Uterus (tissue), 4 donors: ENCODE measurements at places on chromosomes 3 and 15. TPM values are rescaled to one million over a fixed set of nuclear protein-coding genes. Genes with fewer than 3 reads are reported as not detected.

GRCh38 chr3:156448300-156448699 lies 106.6 kb downstream of the SSR3 start:
- no peak for DNase-seq
- H3K4me3 ChIP-seq: no peak overlapping the region
- H3K36me3 ChIP-seq: no peaks in the 10 kb centered on the region
- no peaks in the 10 kb centered on the region for H3K27me3 ChIP-seq

GRCh38 chr3:40054568-40055222 lies 245.3 kb downstream of the MYRIP start:
- H3K27ac ChIP-seq: no peak overlapping the region
- H3K4me1 ChIP-seq: no peaks in the 10 kb centered on the region
- H3K4me3 ChIP-seq: no peak overlapping the region

DNA sequence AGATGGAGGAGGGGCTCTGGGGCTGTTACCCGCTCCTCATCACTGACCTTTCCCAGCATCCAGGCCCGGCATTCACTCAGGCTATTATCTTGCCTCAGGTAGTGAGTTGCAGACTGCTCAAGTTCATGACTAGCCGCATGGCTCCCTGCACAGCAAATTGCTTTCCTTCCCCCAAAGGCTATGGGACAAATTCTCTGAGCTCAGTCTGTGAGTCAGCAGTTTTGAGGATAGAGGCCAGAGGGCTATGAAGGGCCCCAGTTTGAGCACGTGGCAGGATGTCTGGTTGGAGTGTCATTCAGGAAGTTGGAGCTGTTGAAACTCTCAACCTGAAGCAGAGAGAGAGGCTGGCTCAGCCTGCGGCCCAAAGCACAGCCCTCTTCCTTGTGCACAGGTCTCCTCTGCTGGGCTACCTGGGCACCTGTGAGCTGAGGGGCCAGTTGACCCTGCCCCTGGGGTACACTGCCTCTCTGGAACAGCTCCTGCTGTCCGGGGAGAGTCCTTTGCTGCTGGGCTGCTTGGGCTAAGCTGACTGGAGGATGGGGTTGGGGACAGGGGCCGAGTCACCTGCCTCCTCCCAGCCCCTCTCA lies 7.9 kb downstream of the FAH start:
- H3K27ac ChIP-seq: no peak overlapping the region
- no peaks in the 10 kb centered on the region for H3K4me1 ChIP-seq
- H3K4me3 ChIP-seq: no peak overlapping the region

The PRR20G gene
- total RNA-seq: not detected

GRCh38 chr15:99719096-99719541 lies 14.1 kb downstream of the LYSMD4 start:
- H3K4me3 ChIP-seq: no peak overlapping the region
- H3K27ac ChIP-seq: no peak overlapping the region
- DNase-seq: no peak
- H3K4me1 ChIP-seq: peaks cover 6% of the 10 kb centered on the region
- no peaks in the 10 kb centered on the region for H3K36me3 ChIP-seq

- no peaks in the 10 kb centered on the region for H3K27me3 ChIP-seq
- no peaks in the 10 kb centered on the region for H3K4me1 ChIP-seq
- H3K4me3 ChIP-seq: no peak overlapping the region
- no peak for DNase-seq
- no peak overlapping the region for H3K27ac ChIP-seq
These were observed 1.6 kb downstream of the FAM174B start for GRCh38 chr15:92653836-92654539.

DNA sequence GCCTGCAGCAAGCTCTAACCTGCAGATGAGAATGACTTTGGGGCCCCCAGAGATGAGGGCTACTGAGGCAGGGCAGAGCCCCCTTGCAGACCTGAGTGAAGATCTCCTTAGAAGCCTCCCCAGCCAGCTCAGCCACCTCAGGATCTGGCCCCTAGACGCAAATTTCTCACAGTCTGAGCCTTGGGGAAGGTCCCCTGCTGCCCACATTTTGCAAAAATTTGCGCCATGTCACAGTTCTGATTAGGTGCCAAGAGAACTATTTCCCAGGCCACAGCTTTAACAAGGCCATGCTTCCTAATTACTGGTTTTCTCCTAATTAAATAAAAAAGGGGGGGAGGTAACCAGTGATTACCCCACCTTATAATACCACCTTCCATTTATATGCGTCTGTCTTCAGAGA lies 81.0 kb upstream of the HES1 start:
- no peaks in the 10 kb centered on the region for H3K27me3 ChIP-seq
- no peaks in the 10 kb centered on the region for H3K4me1 ChIP-seq
- H3K27ac ChIP-seq: no peak overlapping the region
- H3K4me3 ChIP-seq: no peak overlapping the region

The HIGD2B gene
- total RNA-seq: not detected

DNA sequence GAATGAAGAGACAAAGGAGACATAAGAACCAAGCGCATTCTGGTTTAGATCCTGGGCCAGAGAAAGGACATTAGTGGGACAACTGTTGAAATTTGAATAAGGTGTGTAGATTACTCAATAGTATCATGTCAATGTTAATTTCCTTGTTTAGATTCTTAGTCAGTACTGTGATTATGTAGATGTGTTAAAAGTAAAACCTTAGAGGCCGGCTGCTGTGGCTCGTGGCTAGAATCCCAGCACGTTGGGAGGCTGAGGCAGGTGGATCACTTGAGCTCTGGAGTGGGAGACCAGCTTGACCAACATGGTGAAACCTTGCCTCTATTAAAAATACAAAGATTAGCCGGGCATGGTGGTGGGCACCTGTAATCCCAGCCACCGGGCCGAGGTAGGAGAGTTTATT lies 26.7 kb downstream of the CYP8B1 start:
- H3K27ac ChIP-seq: no peak overlapping the region
- no peaks in the 10 kb centered on the region for H3K27me3 ChIP-seq
- no peak overlapping the region for H3K4me3 ChIP-seq
- H3K36me3 ChIP-seq: no peaks in the 10 kb centered on the region
- peaks cover 5% of the 10 kb centered on the region for H3K4me1 ChIP-seq

The FETUB gene
- not detected for total RNA-seq

- no peak overlapping the region for H3K27ac ChIP-seq
- no peak for DNase-seq
- H3K27me3 ChIP-seq: no peaks in the 10 kb centered on the region
- no peaks in the 10 kb centered on the region for H3K36me3 ChIP-seq
These were observed 1.7 kb upstream of the PIAS1 start for GRCh38 chr15:68052431-68052830.

GRCh38 chr15:40995656-40996055 lies 42.4 kb downstream of the CHAC1 start:
- DNase-seq: no peak
- H3K27me3 ChIP-seq: no peaks in the 10 kb centered on the region
- H3K27ac ChIP-seq: no peak overlapping the region
- no peaks in the 10 kb centered on the region for H3K4me1 ChIP-seq
- no peak overlapping the region for H3K4me3 ChIP-seq

The ZMYND10 gene
- total RNA-seq: 1.8 TPM

DNA sequence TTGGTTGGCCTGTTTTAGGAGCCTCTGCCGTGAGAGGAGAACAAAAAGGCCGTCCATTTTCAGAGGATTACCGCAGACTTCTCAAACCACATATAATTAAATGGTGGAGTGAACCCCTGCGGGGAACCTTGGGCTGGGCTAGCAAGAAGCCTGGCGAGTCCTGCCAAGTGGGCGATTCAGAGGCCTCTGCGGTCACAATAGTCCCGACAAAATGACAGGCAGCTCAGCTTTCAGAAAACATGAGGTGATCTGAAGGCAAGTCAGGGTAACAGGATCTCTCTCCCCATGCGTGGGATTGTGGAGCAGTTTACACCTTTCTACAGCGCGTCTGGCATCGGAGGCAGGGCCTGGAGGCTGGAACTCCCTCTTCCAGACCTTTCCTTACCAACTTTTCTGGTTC lies 134.8 kb downstream of the ASB7 start:
- H3K27ac ChIP-seq: no peak overlapping the region
- no peak for DNase-seq
- H3K4me1 ChIP-seq: peaks cover 8% of the 10 kb centered on the region
- no peak overlapping the region for H3K4me3 ChIP-seq
- H3K36me3 ChIP-seq: no peaks in the 10 kb centered on the region

GRCh38 chr15:51132384-51133139 lies 37.9 kb upstream of the TNFAIP8L3 start:
- no peaks in the 10 kb centered on the region for H3K27me3 ChIP-seq
- H3K36me3 ChIP-seq: no peaks in the 10 kb centered on the region
- no peaks in the 10 kb centered on the region for H3K4me1 ChIP-seq
- no peak overlapping the region for H3K4me3 ChIP-seq

DNA sequence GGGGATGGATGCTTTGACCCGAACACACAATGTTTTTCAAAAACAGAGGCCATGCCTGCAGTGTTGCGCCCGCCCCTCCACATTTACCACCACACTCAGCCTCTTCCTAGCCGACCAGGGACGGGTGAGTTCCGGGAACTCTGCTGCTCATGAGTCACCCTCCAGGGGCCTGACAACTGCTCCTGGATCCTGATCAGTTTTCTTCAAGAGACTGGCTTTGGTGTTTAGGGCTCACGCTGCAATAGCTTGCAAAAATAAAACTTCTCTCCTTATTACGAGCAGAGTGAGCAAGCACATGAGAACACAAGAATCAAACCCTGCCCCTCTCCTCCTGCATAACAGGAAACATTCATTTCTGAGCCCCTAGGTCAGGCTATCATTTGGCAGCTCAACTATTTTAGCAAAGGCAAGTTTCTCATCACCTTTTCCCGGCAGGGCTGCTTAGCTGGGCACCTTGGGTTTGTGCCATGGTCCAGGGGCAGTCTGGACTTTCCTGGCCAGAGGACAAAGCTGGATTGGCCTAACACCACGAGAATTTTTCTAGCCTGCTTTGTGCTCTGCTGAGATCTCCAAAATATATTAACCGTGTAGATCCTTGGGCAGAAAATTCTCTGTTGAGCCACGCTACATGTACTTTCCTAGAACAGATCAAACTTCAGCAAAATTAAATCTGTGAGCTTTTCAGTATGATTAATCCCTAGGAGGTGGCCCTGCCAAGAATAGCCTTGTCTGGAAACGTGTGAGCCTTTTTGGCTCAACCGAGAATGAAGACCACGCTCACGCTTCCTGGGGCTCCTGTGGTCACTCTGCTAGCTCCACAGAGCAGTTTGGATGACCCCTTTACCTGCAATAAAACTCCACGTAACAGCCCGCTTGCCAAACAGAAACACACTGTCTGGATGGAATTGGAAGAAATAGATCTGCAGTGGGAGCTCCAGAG lies 52.7 kb upstream of the SPATA12 start:
- no peaks in the 10 kb centered on the region for H3K36me3 ChIP-seq
- DNase-seq: peak; percentile 77
- peak overlapping the region; percentile 79 for H3K27ac ChIP-seq
- H3K4me1 ChIP-seq: no peaks in the 10 kb centered on the region
- H3K27me3 ChIP-seq: no peaks in the 10 kb centered on the region

DNA sequence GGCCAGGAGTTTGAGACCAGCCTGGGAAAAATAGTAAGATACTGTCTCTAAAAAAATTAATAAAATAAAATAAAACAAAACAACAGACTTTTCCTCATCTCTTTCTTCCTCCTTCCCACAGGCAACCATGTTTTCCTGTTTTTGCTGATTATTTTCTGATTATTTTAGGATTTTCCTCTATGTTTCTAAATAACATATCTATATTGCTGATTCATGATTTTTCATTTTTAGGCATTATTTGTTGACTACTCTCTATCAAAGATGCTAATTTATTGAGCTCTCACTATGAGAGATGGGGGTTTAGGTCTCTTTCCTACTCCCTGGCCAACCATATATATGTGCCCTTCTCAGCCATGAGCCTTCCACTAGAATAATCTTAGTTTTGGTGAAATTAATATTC lies 45.4 kb downstream of the SOX14 start:
- no peak overlapping the region for H3K4me3 ChIP-seq
- H3K27me3 ChIP-seq: no peaks in the 10 kb centered on the region
- H3K27ac ChIP-seq: no peak overlapping the region
- H3K36me3 ChIP-seq: no peaks in the 10 kb centered on the region

- no peaks in the 10 kb centered on the region for H3K4me1 ChIP-seq
- H3K36me3 ChIP-seq: no peaks in the 10 kb centered on the region
- no peaks in the 10 kb centered on the region for H3K27me3 ChIP-seq
- H3K27ac ChIP-seq: no peak overlapping the region
These were observed 123.6 kb downstream of the RPL22L1 start for GRCh38 chr3:170746175-170746942.

The GPX1 gene
- total RNA-seq: 44.8 TPM

The MKRN3 gene
- total RNA-seq: not detected

- H3K27ac ChIP-seq: no peak overlapping the region
- no peaks in the 10 kb centered on the region for H3K27me3 ChIP-seq
- no peaks in the 10 kb centered on the region for H3K4me1 ChIP-seq
- no peaks in the 10 kb centered on the region for H3K36me3 ChIP-seq
- H3K4me3 ChIP-seq: no peak overlapping the region
These were observed 61.9 kb downstream of the CGGBP1 start for GRCh38 chr3:87996882-87997281.

The BFSP2 gene
- total RNA-seq: not detected

- H3K27ac ChIP-seq: no peak overlapping the region
- DNase-seq: peak; percentile 6
- H3K27me3 ChIP-seq: no peaks in the 10 kb centered on the region
- H3K36me3 ChIP-seq: no peaks in the 10 kb centered on the region
- no peak overlapping the region for H3K4me3 ChIP-seq
These were observed 10.3 kb downstream of the MYL3 start for GRCh38 chr3:46852839-46853355.

The LEKR1 gene
- 4.8 TPM for total RNA-seq

- no peaks in the 10 kb centered on the region for H3K36me3 ChIP-seq
- H3K27ac ChIP-seq: no peak overlapping the region
- H3K4me1 ChIP-seq: no peaks in the 10 kb centered on the region
- DNase-seq: no peak
- H3K4me3 ChIP-seq: no peak overlapping the region
- H3K27me3 ChIP-seq: no peaks in the 10 kb centered on the region
These were observed 11.3 kb upstream of the OXSR1 start for GRCh38 chr3:38154033-38154494.

DNA sequence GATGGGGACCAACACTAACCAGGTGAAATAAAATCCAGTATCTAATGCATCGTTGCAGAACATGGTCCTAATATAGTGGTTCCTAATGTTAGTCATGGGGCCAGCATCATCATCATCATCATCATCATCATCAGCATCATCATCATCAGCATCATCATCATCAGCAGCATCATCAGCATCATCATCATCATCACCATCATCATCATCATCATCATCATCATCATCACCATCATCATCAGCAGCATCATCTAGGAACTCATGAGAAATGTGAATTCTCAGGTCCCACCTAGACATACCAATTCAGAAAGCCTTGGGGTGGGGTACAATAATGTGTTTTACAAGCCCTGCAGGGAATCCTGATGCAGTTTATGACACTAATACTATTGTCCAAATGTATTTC lies 179.4 kb upstream of the LRRN1 start:
- H3K4me1 ChIP-seq: no peaks in the 10 kb centered on the region
- no peak for DNase-seq
- H3K4me3 ChIP-seq: no peak overlapping the region
- H3K27ac ChIP-seq: no peak overlapping the region
- no peaks in the 10 kb centered on the region for H3K27me3 ChIP-seq

- no peaks in the 10 kb centered on the region for H3K27me3 ChIP-seq
- no peak overlapping the region for H3K4me3 ChIP-seq
- H3K4me1 ChIP-seq: no peaks in the 10 kb centered on the region
- DNase-seq: no peak
These were observed 155.9 kb upstream of the FEZF2 start for GRCh38 chr3:62529230-62529629.

The MKRN2OS gene
- total RNA-seq: not detected

The APOD gene
- 242 TPM for total RNA-seq
